ENCODE measurements at places on chromosomes 12 and 14.
A peak's percentile ranks its signal among the peaks of the same experiment; 100 is the strongest.

- DNase-seq, result no peak
These were observed 59.5 kb downstream of the ITPR2 start for GRCh38 chr12:26773313-26774104.

DNA sequence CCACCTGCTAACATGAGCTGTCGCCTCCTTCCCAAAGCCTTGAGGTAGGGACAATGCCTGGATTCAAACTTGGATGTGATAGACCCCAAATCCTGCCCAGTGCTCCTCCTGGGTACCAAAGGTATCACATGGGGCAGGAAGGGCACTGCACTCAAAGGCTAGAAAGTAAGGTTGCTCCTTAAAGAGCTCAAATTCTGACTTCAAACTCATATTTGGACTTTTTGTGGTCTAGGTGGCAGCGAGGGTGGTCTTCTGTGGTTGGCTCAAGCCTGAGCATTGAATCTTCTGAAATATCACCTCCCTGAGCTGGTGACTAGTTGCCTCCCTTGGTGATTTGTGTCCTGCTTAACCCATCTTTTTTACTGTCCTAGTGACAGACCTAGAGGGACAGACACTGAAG, 8.3 kb upstream of the RNASE4 start:
- no peak for DNase-seq

- peak; percentile 70 for DNase-seq
These were observed 29.4 kb downstream of the SCN8A start for GRCh38 chr12:51620448-51620847.

DNA sequence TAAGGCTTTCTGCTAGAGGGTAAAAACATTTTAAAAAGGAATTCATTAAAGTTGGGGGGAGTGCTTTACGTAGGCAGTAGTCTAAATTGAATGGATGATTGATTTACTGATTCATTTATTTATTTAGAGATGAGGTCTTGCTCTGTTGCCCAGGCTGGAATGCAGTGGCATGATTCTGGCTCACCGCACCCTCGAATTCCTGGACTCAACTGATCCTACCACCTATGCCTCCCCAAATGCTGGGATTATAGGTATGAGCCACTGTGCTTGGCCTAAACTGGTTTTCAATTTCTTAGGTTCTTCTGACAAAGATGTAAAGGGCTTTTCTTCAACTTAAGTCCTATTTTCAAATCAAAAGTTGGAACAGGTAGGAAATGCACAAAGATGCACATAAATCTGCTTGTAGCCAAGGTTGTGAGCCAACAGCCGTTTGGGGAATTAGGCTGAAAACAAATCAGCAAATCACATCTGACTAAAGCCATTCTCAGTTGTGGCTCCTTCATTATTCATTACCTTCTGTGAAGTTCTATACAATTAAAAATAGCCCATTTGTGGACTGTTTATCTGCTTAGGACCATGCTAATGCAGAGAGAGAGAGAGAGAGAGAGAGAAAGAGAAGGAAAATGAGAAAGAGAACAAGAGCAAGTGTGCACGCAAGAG, 218.0 kb downstream of the PPM1H start:
- no peak for DNase-seq

DNA sequence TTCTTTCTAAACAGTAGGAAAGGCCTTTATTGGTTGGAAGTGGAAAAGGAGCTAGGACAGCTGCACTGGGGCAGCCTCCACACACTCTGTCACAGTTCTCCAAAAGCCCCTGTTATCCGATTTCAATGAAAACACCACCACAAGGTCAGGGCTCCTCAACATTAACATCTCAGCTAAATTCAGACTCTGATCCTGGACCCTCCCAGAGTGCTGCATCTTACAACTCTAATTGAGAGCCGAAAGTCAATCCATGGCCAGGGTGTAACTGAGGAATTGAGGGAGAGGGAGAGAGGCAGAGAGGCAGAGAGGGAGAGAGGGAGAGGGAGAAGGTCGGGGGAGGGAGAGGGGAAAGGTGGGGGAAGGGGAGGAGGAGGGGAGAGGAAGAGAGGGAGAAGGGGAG, 32.1 kb downstream of the DICER1 start:
- DNase-seq, result no peak

GRCh38 chr14:103103461-103104388, 9.2 kb downstream of the EXOC3L4 start:
- DNase-seq, result peak; percentile 78

DNA sequence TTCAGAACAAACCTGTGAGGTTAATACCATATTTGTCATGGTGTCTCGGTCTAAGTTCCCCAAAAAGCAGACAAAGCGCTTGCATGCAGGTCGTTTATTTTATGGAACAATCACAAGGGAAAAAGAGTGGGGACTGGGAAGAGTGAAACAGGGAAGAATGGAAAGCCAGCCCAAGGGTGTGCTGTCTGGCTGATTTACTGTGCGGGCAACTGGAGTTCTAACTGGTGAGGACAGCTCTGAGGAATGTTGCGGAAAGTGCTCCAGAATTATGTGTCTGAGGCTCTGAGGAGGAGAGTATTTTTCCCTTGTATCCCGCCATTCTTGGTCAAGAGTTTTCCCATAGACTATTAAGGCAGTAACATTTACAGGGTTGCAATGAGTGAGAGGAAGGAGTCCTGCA, 465.4 kb downstream of the RMST start:
- DNase-seq, result no peak

- no peak for DNase-seq
These were observed 431.9 kb downstream of the ADAMTS20 start for GRCh38 chr12:43120150-43120549.

- DNase-seq, result peak; percentile 4
These were observed 471 bp downstream of the MTRFR start for GRCh38 chr12:123233505-123234308.

- no peak for DNase-seq
These were observed 4.9 kb upstream of the NRL start for GRCh38 chr14:24119691-24120090.

DNA sequence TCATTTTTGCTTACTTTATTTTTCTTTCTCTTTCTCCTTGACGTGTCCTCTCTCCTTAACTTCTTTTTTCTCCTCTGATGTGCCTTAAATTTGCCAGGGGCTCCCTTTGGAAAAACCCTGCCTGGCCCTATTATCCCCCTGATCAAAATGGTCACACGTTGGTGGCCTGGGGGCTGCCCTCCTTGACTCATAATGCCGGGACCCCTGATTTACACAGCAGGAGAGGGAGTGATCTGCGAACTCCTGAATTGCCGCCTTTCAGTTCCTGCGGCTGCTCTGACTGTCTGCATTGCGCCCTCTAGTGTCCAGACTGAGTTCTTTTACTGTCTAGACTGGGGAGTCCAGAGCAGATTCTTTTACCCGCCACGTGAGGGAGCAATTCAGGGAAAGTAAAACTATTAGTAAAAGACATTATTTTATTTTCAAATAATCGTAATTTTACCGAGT, 44.8 kb upstream of the GZMB start:
- DNase-seq, result peak; percentile 58

DNA sequence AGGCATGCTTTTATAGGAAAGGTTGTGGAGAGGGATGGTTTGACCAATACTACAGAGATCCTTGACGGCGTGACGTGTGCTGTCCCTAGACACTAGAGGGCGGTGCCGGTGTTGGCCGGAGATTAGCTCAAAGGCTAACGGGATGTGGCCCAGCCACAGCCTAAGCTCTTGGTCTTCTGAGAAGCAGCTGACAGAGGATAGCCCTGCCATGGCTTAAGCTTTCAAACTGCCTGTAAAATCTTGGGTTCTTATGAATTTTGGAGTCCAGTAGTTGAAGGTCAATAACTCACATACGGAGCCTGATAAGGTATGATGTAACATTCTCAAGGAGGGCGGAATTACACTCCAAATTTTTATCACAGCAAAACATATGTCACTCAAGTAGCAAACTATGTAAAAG, 515.7 kb upstream of the ATXN7L3B start:
- DNase-seq, result no peak

GRCh38 chr14:24430143-24430681, 458 bp downstream of the KHNYN start:
- peak; percentile 60 for DNase-seq

DNA sequence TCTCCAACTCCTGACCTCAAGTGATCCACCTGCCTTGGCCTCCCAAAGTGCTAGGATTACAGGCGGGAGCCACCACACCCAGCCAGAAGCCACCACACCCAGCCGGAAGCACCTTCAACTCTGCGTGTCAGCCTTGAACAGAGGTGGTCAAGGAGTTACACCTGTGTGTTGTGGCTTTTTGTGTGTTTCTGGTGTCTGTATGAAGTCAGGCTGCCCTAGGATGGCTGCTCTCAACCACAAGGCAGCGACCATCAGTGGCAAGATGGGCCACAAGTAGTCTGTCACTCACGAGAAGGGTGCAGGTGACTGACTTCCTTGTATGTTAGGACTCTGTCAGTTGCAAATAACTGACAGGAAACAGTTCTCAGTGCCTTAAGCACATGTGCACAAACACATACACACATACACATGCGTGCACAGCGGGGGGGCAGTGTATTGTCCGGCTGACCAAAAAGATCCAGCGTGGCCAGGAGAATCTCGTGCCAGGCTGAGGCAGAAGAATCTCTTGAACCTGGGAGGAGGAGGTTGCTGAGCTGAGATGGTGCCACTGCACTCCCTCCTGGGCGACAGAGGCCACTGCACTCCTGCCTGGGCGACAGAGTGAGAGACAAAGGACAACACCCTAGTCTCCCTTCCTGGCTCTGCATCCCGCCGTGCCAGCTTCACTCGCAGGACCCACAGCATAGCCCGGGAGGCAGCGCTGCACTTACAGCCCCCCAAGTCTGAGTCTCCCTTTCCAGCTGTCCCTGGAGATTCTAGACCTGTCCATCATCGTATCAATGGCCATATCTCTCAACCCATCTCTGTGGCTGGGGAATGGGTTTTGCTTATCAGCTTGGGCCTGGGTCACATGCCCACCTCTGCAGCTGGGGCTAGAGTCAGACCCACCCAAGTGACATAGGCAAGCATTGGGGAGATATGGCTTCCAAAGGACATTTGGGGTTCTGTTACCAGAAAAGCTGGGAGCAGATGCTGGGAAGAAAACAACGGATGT, 13.7 kb downstream of the P2RX4 start:
- no peak for DNase-seq

- DNase-seq, result no peak
These were observed 9.5 kb upstream of the RAB35 start for GRCh38 chr12:120125792-120126634.

DNA sequence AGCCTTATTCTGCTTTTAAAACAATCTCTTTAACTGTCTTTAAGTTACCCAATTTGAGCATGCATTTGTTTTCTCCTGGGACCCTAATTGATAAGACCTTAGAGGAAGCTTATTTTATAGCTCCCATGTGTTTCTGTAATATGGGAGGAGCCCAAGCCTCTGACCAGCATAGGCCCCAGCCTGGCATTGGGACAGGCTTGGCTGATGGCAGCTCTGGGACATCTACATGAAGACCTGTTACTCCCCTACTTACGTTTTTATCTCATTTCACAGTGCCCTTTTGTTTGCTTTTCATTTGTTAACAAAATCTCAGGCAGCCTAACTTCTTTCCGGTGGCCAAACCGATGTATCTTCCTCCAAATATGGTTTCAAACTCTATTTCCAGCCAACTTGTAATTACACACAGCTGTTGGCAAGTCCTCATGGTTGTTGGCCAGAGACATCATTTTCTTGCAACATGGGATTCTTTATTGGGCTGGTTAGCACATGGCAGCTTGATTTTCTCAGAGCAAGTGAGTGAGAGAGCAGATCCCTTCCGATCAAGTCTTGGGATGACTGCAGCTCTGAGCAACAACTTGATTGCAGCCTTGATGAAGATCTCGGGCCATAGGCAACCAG, 1117.5 kb downstream of the AACS start:
- no peak for DNase-seq

GRCh38 chr12:49451468-49452259, 84.4 kb downstream of the SPATS2 start:
- DNase-seq, result no peak

- DNase-seq, result peak; percentile 45
These were observed 67.0 kb downstream of the C2CD5 start for GRCh38 chr12:22477166-22477893.

GRCh38 chr12:120818416-120818815, 85.7 kb downstream of the SPPL3 start:
- DNase-seq, result no peak

GRCh38 chr12:14601692-14602478, 34.2 kb upstream of the PLBD1 start:
- DNase-seq, result no peak

DNA sequence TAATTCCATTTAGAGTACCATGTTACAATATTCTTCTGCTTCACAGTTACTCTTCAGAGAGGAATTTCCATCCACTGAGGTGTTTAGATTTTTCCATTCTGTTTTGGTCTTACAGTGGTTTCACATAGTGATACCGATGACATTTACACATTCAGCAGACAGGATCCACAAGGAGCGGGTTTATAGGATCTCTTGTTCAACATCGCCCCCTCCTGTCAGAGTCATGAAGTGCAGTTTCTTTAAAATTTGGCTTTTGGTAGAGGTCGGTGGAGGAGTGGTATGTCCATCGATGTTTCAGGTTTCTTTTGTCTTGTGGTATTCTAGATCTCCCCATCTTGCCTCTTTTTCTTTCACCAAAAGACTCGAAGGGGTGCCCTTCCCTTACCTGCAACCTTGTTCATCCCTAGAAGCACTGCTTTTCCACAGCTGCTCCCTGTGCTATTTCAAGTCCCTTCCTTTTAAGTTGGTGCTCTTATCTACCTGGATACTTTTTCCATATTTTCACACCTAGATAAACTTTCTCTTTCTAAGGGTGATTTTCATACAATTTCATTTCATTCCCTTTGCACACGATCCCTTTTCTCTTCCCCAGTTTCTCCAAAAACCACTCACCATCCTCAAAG, 181.3 kb downstream of the ITPR2 start:
- peak; percentile 43 for DNase-seq

DNA sequence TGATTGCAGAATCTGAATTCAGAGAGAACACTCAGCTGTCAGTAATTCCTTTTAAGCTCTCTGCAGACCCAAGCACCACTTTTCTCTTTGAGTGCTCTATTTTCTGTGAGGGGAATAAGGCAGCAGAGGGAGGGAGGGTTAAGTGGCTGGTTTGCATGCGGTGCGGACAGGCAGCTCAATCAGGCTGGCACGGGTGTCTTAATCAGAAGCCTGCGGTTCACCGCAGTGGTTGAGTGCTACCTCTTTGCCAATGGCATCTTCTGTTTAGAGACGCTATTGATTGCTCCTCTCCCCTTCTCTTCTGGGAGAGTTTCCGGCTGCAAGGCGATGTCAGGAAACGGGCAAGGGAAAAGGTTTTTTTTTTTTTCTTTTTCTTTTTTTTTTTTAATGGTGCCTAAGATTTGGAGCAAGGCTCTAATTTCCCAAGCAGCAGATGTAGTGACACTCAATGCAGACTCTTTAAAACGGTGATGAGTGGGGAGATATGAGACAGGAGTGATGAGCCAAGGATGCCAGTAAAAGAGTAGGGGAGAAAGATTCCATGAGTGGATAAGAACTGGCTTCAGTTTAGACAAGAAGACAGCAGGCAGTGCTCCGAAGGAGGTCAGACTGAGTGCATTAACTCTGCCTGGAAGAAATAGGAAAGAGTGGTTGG, 533.7 kb upstream of the SEL1L start:
- DNase-seq, result no peak

Measured in NCI-H226 (cell line).